ENCODE measurements at places on chromosomes 12 and 14. TPM values are rescaled to one million over a fixed set of nuclear protein-coding genes. Genes with fewer than 3 reads are reported as not detected.

NEDD8 gene
- 103 TPM for total RNA-seq

FSCB gene
- total RNA-seq, result not detected

- no peak for DNase-seq
These were observed 31.9 kb downstream of the SLC39A9 start for GRCh38 chr14:69430306-69430939.

- DNase-seq, result peak; percentile 12
These were observed 20.8 kb downstream of the CKAP4 start for GRCh38 chr12:106226884-106227640.

GRCh38 chr12:93813186-93813585 lies 136.0 kb downstream of the CRADD start:
- DNase-seq, result no peak

HNF1A gene
- not detected for total RNA-seq

- DNase-seq, result no peak
These were observed 871.1 kb upstream of the MGAT4C start for GRCh38 chr12:87127272-87127671.

LTBP2 gene
- 1.5 TPM for total RNA-seq

DNA sequence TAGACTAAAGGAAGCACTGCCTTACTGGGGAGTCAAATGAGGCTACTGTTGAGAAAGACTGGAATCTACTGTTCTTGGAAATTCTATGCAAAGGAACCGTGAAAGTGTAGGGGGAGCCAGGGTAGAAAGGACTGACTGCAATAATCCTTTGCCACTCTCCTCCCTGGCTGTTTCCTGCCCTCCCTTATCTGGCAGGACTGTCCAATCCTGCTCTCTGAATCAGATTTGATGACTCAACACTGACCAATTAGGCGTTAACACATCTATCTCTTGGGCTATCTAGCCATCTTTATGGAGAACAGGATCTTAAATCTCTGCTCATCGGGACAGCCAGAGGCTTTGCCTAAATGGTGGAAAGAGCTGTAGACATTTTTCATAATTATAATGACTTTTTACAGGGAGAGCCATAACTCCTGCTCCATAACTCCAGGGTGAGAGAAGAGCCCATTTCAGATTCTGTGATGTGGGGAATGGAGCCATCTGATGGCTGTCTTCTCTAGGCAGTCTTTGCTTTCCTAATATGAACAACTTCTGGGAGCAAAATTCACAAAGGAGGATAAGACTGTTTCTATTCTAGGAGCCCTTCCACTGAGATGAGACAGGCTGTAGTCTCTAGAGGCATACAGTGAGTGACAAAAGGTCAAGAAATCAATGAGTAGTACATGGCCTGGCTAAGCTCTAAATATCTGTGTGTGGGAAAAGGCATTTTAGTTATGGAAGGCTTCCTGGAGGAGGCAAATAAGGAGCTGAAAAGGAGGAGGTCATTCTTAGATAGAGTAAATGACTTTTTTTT lies 68.9 kb upstream of the CISTR start:
- DNase-seq, result no peak

ARMH4 gene
- total RNA-seq, result not detected

DNA sequence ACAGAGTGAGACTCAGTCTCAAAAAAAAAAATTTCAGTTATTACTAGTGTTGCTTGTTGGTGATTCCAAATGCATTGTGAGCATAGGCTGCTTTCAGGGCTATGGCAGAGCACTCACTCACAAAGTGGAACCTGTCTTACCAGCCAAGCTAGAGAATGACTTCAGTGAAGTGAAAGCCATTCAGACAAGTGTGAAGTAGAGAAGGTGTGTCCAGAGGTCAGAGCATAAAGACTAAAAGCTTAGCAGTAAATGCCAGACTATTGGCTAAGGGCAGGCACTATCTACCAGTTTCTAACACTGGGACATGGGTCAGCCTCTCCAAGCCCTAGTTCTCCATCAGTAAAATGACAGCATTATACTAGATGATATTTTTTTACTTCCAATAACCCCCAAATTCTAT lies 12.7 kb downstream of the PPP1R36 start:
- no peak for DNase-seq

C12orf54 gene
- total RNA-seq, result not detected

DNA sequence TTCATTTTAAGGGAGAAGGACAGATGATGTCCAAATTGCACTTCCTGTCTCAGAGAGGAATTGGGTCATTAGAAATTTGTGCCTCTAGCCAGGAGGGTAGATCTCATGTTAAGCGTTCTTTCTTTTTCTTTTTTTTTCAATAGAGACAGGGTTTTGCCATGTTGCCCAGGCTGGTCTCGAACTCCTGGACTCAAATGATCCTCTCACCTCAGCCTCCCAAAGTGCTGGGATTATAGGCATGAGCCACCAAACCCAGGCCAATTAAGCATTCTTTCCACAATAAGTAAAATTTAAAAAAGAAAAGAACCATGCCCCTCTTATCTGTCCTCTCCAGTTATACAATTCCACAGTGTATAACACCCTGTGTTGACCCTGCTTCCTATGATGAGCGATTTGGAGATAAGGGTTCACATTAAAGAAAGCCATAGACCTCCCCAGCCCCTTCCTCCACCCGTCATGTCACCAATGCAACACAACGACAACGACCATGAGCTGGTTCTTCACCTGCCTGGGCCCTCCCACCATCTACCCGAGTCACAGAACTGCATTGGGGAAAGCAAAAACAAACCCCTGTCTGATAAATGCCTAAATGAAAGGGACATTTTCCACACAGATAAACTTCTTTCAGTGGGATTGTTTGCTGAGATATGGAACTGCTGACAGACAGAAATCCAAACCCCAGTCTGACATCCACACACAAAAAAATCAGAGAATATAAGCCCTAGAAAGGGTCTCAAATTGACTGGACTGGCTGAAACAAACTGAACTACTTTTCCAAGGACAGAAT lies 37.3 kb downstream of the SSH1 start:
- DNase-seq, result no peak

DNA sequence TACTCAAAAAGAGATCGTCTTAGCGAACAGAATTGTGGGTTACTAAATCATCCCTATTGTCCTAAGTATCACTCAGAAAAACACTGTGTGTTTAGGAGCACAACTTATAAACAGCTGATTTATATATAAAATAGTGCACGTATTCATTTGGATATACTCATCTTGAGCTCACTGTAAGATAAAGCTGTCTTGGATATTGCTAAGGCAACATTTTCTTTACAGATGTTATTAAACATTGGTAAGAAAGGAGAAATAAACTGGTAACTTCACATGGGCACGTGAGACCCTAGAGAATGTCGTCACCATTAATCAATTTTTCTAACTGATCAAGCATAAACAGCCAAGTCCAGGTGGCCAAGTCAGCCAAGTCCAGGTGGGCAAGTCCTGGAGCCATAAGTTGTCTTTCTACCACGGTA lies 1.7 kb downstream of the PAWR start:
- no peak for DNase-seq

DNA sequence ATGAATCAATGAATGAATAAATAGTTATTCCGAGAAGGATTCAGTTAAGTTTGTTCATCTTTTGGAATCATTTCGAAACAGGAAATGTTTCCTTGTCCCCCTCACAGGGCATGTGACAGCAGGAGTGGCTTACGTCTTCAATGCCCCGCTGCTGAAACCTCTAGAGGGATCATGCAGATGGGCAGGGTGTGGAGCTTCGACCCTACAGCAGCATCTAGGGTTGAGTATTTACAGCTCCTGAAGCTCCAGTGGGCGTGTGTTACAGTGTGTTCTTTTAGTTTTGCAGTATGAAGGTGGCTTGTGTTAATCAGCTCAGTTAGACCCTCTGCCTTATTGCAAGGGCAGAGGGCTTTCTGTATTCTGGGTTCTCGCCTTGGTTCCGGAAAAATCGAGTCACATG lies 2.6 kb downstream of the NAV3 start:
- DNase-seq, result no peak

- DNase-seq, result peak; percentile 22
These were observed 124.4 kb downstream of the RAD51B start for GRCh38 chr14:67943947-67944346.

BICDL1 gene
- 140 TPM for total RNA-seq

All from T-cell (primary cell).